ENCODE measurements at places on chromosomes 2 and 18.

- peak; percentile 20 for DNase-seq
These were observed 34.2 kb downstream of the TMEM17 start for GRCh38 chr2:62471816-62472215.

DNA sequence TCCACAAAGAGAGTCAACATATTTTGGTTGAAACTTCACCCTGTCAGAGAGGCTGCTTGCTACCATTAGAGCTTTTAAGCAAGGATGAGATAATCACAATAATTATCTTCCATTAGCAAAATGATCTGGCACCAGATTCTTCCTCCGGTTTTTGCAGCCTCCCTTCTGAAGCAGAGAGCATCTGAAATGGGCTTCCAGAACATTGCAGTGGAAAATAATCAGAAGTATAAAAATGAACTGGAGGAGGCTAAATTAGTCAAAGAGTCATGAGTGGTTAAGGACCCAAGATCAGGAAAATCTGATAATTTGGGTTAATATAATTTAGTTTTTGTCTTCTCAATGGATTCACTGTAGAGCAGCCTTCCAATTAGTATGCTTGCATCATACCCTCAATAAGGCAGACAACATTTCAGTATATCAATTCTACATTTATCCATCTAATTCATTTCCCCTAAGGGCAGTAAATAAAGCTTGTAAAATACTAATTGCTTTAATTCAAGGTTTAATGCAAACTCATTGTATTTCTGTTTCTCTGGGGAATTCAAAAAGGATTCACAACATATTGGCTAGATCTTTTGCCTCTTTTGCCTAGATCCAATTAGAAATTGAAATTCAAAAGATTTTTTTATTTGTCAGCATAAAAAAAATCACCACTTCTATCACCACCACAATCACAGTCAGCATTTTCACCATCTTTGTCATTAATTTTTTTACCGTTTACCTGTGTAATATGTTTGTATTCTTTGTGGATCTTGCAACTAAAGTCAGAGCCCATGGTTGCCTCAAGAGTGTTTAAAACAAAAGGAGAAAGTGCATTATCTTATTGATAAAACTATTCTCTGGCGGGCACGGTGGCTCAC lies 537.2 kb upstream of the DCC start:
- DNase-seq: no peak

DNA sequence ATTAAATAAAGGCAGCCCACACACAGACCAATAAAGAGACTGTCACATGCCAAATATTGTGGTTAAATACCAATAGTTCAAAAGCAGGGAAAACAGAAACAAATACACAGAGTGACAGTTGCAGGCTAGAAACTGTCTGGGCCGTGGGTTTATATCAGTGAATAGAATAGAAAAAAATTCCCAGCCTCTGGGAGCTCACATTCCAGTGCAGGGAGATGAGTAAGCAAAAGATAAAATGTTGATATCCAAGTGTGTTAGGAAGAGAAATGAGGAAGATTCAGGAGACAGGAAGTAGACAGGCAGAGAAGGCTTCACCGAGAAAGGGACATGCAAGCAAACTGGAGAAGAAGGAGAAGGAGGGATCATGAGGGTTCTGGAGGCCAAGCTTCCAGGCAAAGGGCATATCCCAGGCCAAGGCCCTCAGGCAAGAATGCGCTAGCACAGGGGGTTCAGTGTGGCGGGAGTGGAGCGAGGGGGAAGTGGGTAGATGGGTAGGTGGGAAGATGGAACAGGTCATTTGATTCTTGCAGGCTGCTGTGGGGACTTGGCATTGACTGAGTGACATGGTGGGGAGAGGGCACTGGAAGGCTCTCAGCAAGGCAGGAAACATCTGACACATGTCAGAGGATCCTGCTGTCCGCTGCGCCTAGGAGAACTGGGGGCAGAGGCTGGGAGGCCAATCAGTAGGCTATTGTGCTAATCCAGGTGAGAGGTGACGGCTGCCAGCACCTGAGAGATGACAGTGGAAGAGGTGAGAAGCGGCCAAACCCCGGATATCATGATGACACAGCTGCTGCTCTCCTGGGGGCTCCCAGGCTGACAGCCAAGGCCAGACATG lies 89.2 kb downstream of the ZBTB7C start:
- DNase-seq: no peak

GRCh38 chr2:88059979-88060906 lies 4.7 kb upstream of the KRCC1 start:
- no peak for DNase-seq

- DNase-seq: no peak
These were observed 1053.0 kb downstream of the TSN start for GRCh38 chr2:122808286-122808969.

DNA sequence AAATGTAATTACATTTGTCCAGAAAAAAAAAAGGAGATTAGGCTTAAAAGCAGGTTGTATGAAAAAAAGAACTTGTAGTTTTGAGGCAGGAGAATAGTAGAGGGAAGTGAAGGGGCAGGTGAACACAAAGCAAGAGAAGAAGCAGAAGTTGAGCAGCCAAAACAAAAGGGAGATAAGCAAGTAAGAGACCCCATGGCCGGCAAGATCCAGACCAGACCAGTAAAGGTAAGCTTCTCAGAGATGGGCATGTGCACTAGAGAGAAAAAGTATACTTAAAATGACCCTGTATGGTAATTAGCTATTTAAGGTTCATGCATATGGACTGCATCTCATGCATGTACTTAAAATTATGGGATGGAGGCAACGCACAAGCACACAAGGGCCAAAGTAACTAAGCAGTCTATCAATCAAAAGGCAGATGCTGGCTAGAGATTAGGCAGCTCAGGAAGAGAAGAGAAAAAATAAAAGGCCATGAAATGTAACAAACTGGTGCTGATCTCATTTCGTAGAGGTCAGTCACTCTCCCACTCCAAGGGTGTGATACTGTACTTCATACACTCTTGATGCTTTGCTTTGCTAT lies 9.7 kb downstream of the SIGLEC15 start:
- no peak for DNase-seq

DNA sequence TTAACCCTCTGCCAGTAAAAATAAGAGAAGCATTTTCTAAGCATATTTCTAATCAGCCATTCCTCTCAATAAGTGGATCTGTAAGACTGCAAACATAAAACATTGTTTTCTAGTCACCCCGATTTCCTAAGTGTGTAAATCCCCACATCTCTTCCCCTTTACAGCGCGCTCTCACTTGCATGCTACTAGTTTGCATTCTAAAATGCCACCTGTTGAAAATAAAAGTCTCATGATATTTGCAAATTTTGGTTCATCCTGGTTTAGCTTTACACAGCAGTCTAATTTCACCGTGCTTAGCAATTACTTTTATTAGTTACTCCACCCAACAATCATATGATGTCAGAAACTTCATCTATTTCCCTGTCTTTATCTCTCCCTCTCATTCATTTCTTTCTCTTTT lies 1230.7 kb upstream of the ZEB2 start:
- no peak for DNase-seq

GRCh38 chr2:181788897-181789555 lies 102.5 kb upstream of the ITPRID2 start:
- DNase-seq: no peak

DNA sequence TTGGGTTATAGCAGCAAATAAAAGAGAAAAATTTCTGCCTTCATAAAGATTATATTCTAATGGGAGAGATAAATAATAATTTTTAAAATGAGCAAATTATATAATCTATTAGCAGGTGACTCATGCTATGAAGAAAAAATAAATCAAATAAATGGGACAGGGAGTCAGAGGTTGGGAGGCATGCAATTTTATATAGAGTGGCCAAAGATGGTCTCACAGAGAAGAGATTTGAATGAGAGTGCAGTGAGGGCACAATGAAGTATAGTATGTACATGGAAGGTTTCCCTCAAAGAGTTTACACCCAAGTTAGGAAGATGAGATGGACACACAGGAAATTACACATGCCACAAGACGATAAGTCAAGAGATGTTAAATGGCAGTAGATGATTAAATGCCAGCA lies 369.4 kb downstream of the TXNL1 start:
- no peak for DNase-seq

DNA sequence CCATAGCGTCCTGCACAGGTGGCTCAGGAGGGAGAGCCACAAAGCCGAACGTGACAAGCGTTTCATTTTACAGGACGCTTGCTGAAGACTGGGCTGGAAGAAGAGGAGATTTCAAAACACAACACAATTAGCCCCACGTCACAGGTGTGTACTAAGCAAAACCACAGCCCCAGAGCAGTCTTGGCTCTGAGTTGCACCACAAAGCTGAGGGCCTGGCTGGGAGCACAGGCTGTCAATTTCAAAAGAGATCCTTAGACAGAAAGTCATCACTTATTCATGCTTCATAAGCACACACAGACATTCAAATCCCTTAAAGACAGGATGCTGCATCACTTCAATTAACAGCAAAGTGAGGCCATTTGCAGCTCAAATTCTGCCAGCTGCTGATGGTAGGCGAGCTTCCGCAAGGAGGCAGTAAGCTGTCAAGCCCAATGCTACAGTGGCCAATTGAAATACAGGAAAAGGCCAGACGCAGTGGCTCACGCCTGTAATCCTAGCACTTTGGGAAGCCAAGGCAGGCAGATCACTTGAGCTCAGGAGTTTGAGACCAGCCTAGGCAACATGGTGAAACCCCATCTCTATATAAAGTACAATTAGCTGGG lies 79.6 kb downstream of the SKA1 start:
- DNase-seq: no peak

- DNase-seq: no peak
These were observed 260.7 kb upstream of the SESTD1 start for GRCh38 chr2:179525340-179525739.

DNA sequence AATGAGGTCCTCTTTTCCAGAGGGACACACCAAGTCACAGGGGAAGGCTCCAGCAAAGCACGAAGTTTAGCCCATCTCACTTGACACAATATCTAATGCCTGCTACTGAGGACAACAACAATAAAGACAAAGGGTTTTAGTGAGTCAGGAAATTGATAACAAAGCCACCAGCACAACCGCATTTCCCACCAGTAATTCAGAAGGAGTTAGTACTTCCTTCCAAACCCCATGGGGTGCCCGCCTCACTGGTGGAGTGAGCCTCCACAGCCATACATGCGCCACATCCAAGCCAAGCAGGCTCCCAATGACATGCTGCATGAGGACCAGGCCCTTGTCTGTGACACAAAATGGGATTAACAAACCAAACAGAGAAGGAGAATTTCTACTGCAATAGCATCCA lies 40.1 kb downstream of the MRPL35 start:
- DNase-seq: no peak

DNA sequence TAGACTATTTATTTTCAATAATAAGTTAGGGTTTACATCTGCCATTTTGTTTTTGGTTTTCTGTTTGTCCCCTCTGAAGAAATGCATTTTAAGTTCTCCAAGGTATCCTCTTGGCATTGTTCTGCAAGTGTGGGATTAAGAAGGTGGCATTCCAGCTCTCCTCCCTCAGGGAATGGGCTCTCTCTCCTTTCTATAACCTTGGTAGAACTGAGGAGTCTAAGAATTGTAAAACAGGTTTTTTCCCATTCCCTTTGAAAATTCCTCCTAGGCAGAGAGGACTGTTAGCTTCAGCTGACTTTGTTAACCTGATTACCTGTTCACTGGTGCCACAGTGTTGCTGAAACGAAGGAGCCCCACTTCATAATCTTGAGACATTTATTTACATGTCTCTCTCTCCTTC lies 26.1 kb upstream of the RAB1A start:
- no peak for DNase-seq

Data from NCI-H524 treated with DMSO at 0.1 percent for 48 hours (cell line).